Inflammatory macrophage (primary cell): ENCODE measurements at places on chromosomes 4 and X.

DNA sequence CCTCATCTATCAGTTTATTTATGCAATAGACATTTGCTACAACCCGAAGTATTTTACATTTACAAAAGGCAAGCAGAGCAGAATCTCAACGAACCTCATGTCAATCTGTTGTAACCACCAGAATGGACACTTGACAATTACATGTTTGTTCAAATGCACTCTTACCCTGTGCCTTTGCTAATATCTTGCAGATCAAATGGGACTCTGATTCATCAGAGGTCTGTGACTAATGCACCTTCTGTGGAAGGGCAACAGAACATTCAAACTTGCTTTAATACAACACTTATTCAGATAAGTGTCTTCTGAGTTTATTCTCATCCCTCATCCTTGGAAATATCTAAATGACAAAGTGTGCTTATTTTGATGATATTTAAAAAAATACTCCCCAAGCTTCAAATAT lies 644.7 kb upstream of the PCDH10 start:
- DNase-seq, result no peak

- DNase-seq, result no peak
Measured at GRCh38 chr4:172950990-172951389, 217.6 kb upstream of the GALNT7 start.

- no peak for DNase-seq
Measured at GRCh38 chr4:151540728-151541388, 131.9 kb downstream of the FHIP1A start.

GRCh38 chrX:45743081-45743533 lies 542.4 kb upstream of the DIPK2B start:
- DNase-seq, result peak; percentile 18

- DNase-seq, result no peak
Measured at GRCh38 chrX:134868771-134869495, 121.9 kb upstream of the SMIM10 start.

GRCh38 chr4:117302226-117302625 lies 216.8 kb upstream of the TRAM1L1 start:
- DNase-seq, result no peak
